A549 (cell line): ENCODE measurements at places on chromosomes 1 and 21.

DNA sequence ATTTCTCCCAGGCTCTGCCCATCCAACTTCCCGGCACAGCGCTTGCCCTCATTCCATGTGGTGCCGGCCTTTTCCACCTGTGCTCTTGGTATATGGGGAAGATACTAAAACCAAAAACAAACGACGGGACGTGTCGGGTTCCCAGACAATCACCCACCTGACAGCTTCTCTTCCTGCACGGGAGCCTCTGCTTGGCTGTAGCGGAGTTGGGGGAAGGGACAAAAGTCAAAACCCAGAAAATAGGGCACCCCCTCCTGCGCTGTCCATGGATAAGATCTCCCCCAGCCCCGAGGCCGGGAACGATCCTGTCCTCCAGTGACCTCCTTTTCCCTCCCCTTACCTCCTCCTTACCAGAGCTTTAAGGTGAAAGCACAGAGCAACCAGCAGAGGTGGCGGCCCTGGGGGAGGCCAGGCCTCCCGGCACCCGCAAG is 640 bp downstream of the JTB start:
- DNase-seq: no peak

- DNase-seq: no peak
Measured at GRCh38 chr1:160662910-160663309, 16.1 kb upstream of the SLAMF1 start.

DNA sequence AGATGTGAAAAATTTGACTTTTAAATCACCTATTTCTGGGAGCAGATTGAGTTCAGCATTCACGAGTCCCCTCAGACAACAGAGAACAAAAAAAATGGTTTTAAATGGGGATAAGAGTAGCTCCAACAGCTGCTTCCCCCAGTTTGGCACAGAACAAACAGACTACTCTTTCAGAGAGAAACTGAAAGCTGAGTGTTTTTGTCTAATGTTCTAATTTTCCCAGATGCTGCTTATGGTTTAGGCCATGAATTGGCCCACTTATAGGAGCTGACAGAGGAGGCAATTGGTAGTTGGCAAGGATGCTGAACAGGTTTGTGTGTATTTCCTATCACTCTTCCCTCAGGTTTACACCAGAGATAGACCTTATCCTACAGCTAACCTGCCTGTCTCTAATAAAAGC is 1637.4 kb upstream of the PRMT6 start:
- DNase-seq: no peak

DNA sequence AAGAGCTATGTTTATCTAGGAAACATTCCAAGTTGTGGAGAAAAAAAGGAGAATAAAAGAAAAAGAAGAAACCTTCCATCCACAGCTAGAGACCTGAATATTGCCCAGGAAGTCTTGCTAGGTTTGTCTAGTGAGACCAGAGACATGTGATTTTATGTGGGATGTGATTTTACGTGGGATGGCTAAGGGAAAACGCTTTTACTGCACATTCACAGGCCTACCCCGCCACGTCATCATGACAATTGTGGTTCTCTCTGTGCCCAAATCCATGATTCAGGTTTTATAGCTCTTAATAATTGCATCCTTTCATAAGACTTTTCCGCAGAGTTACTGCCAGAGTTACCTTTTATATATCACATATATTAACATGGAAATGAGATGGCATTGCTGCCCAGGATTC is 86.4 kb upstream of the SSX2IP start:
- no peak for DNase-seq

DNA sequence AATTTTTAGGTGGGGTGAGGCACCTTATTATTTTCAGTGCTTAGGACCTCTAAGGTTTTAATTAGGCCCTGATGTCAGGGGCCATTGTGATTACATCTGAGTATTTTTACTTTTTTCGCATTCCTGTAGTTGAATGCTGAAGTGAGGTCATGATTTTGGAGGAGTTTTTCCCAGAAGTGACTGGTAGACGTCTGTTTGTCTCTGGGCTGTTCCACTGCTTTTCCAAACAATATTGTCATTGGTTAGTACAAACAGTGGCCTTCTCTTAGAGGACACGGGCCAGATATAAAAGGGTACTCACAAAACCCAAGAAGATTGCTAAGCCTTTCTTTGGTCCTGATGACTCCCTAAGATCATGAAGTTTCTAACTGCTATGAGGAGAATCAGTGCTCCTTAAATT is 7.6 kb upstream of the RASAL2 start:
- DNase-seq: no peak

- no peak for DNase-seq
Measured at GRCh38 chr1:239243006-239243405, 143.4 kb upstream of the CHRM3 start.
